ENCODE measurements at places on chromosomes 3 and 15.

DNA sequence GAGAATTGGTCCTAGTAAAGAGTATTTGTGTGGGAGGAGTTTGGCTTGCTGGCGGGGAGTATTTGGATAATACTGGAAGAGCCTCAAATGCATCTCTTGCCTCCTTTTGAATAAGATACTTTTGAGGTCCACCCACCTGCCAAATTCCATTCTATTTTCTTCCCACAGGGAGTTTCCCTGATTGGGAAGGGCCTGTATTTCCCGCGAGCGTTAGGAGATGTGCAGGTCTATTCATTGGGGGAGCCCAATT lies 406 bp upstream of the RASA2 start:
- DNase-seq: no peak

GRCh38 chr3:30686176-30686575 lies 79.8 kb downstream of the TGFBR2 start:
- DNase-seq: peak; percentile 42

DNA sequence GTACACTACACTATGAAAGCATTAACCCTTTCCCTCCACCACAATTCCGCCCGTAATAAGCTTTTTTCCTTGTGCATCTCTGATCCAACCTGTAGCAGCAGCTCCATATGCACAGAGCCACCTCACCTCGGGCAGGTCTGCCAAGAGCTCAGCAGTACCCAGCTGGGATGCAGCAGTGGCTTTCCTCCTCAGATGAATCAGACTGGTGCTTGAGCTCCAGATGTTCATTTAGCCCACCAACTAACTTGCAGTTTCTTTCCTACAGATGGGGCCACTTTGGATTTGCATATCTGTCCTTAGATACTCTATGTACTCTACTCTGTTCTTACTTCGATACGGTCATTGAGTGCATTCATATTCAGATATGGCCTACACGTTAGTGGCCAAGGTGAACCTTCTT lies 14.8 kb upstream of the FSIP1 start:
- DNase-seq: no peak

- no peak for DNase-seq
Observed at GRCh38 chr3:194667363-194667762, 4.6 kb downstream of the LSG1 start.

DNA sequence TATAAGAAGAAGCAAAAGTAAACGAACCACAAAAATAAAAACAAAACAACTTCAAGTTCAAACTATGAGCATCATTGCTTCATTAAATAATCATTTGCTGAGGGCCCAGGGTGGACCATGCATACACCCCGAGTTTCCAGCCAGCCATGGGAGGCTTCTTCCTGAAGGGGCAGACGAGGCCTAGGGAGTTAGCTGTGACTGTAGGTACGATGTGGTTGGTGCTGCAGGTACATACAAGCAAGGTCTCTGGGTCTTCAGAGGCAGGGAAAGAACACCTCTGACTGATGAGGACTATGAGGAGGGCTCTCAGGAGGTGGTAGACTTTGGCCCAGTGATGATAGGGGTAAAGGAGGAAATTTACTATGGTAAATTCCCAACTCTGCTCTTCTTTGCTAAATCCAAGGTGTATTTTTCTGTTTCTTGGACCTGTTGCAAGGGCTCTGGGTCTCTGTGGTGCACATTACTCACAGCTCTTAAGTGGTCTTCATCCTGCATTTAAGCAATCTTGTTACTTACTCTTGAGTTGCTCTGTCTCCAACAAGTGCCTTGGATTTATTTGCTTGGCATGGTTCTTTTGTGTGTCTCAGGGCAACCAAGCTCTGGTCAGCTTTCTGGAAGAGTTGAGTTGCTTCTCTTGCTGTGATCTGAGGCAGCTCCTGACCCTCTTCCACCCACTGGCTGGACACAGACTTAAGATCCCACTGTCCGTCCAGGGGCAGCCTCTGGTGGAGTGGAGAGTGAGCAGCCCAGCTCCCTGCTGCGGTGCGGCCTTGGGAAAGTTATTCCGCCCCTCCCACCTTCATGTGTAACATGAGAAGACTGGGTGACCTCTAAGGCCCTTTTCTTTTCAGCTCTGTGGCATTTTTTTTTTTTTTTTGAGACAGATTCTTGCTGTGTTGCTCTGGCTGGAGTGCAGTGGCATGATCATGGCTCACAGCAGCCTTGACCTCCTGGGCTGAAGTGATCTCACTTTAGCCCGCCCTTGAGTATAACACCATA lies 56.1 kb upstream of the KIF23 start:
- peak; percentile 36 for DNase-seq

DNA sequence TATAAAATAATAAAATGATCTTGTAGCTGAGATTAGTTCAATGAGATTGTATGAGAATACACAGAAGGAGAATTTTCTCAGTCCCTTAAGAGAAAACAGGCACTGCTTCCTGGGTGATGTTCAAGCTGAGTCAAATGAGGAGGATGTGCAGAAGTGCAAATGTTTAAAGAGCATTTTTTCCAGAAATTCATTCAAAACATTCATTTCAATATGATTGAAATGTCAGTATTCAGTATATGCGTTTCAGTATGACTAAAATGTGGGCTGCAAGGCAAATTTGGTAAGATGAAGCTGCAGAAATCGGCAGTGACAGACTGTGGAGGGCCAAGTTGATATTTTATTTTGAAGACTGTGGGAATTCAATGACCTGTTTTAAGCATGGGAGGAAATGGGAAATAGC lies 19.3 kb upstream of the PYDC2 start:
- DNase-seq: no peak

- DNase-seq: no peak
Observed at GRCh38 chr3:39249453-39250115, 30.3 kb downstream of the CX3CR1 start.

DNA sequence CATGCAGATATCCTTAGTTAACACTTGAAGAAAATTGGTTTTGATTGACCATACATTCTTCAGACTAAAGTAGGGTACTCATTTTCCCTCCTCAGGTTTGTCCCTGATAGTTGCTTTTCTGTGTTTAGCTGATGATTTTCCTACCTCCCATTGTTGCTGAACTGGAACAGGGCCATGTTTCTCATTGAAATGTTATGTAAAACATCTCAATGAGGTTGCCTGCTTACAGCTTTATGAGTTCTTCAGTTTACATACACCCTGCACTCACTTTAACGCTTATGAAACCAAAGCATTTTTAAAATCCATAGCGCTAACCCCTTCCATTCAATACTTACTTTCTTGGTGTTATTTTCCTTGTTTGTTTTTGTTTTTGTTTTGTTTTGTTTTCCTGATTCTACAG lies 61.9 kb downstream of the HMG20A start:
- peak; percentile 91 for DNase-seq

- no peak for DNase-seq
Observed at GRCh38 chr3:186964616-186965015, 34.3 kb downstream of the ST6GAL1 start.

GRCh38 chr3:81270603-81271379 lies 490.7 kb downstream of the GBE1 start:
- DNase-seq: no peak

GRCh38 chr3:132657869-132658747 lies 1.5 kb downstream of the ACAD11 start:
- no peak for DNase-seq

DNA sequence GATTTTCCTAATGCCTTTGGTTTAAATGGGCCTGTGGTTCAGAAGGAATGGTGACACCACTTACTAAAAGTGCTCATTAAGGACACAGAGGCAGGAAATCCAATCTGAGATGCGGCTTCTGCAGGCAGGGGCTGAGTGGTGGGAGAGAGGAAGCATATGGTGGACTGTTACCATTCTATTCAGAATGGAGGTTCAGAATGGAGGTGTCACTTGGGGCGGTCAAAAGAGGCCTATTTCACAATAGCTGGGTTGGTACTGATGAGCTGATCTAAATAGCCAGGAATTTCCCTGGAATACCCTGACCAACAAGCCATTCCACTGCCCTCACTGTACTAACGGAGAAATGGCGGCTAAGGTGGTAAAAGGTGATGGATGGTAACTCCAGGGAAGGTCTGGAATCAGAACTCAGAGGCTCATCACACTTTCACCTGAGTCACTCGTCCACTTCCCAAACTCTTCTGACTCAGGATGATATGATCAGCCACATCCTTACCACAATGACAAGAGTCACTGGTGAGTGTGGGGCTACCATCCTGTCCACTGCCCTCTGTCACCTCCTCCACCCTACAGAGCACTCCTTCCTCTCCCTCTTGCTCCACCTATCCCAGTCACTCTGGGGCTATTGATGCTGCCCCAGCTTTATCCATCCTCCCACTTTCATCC lies 15.7 kb downstream of the RFT1 start:
- DNase-seq: peak; percentile 32

DNA sequence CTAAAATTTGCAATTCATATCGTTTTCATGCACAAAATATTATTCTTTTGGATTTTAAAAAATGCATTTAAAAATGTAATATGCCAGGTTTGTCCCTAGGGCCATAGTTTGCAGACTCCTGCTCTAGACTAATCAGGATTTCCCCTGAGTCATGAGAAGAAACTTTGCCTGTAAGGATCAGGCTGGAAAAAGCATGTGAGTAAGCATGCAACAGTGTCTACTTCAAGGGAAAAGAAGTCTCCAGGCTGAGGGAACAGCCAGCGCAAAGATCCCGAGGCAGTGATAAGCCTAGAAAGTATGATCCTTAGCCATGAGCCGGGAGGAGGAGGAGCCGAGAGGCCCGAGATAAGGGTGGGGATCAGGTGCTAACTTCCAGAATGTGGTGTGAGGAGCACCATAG lies 382.8 kb upstream of the CFAP20DC start:
- DNase-seq: no peak

- no peak for DNase-seq
Observed at GRCh38 chr3:61182662-61183061, 68.6 kb downstream of the FHIT start.

DNA sequence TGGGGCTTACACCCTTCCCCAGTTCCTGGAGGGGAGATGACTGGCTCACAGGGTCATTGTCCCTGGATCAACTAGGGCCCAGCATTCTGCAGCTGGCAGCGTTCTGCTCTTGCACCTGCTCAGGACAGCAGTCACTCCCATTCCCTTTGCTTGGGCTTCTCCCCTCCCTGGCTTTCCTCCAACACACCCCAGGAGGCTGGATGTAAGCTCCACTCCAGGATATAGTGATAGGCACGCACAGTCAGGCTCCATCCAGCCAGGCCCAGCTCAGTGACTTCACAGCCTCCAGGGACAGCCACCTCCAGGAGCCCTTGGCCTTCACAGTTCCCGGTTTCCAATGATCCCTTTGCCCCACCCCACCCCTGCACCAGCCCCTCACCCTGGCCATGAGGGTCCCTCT lies 1.9 kb downstream of the SPTBN5 start:
- no peak for DNase-seq

GRCh38 chr3:32817257-32817557 lies 590 bp upstream of the TRIM71 start:
- DNase-seq: no peak

GRCh38 chr3:16455001-16455400 lies 58.5 kb downstream of the RFTN1 start:
- DNase-seq: peak; percentile 35

GRCh38 chr15:61133361-61133760 lies 95.7 kb downstream of the RORA start:
- DNase-seq: peak; percentile 10

GRCh38 chr3:17844236-17844635 lies 101.8 kb upstream of the TBC1D5 start:
- DNase-seq: no peak

DNA sequence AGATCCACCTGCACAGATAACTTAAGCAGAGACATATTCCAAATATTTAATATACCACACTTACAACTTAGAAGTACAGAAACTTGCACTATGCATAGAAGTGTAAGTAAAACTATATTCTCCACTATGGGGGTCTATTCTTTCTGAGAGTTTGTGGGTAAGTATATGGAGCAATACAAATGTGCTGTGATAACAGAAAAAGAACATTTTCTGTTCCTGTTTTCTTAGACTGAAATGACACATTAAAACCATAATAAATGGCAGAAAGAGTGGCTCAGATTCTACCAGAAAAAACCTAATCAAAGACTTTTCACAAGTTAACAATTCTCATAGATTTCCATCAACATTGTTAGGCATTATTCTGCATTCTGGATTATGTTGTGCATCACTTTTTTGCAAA lies 96.6 kb upstream of the WNT7A start:
- DNase-seq: no peak

GRCh38 chr3:2579206-2579605 lies 480.5 kb downstream of the CNTN4 start:
- DNase-seq: no peak

GRCh38 chr3:190807719-190808375 lies 54.6 kb downstream of the GMNC start:
- peak; percentile 29 for DNase-seq

DNA sequence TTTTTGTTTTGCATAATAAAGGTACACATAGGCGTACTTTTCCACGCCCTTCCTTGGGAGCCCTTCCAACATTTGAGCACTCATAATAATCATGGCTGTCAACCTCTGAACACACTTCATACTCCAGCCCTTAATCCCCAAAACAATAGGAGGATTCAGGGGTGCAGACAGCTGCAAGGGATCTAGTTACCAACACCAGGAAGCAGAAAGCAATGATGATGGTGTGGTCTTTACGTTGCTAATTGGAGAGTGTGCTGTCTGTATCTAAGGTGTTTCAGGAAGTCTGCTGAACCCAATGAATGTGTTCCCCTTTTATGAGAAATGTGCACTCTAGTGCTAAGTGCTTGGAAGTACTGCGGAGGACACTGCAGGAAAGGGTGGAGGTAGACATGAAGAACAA lies 60.3 kb upstream of the PDZRN3 start:
- no peak for DNase-seq

DNA sequence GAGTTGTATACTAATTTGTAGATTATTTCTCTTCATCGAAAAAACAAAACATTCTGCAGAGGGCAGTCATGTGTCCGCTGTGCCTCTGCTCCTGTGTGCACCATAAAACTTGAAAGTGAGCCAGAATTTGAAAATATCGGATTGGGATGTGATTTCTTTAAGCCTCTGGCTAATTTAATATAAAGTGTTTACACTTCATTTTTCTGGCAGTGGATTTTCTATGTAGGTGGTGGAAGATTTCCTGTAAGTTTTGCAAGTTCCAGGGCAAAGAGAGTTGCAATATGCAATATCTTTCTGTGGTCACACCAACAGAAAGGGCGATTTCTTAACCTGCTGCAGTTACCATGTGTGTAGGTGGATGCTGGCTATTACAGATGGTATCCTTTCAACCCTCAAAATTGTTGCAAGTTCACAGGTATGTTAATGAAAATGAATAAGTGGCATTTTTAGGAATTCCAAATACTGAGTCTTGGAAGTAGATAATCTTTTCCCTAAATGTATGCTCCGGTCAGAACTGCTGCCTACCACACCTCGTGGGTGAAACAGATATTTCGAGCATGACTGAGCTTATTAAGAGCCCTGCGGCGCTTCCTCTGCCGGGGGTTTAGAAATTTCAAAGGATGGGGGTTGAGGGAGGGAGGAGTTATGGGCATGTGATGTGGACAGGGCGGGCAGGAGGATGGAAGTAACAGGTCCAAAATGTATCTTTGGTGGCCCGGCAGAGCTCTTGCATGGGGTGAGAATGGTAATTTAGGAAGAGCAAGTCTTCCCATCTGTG lies 134.0 kb downstream of the PGPEP1L start:
- peak; percentile 87 for DNase-seq

DNA sequence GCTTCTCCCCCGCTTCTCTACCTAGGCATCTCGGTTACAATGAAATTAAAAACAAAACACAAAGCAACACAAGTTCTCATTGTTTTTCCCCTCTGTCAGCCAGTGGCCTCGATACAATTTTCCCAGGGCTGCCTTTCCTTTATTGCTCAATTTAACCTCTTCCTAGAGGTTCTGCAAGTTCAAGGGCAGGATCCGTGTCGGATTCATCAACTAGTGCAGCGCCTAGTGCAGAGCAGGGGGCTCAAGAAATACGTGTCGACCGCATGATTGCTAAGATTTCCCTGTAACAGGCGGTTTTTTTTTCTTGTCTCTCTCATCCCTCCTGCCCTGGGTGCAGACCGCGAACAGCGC lies 1.4 kb upstream of the BHLHE40 start:
- no peak for DNase-seq

GRCh38 chr15:65264863-65265430 lies 21.7 kb downstream of the PARP16 start:
- peak; percentile 12 for DNase-seq
